AG04450 (cell line): ENCODE measurements at places on chromosomes 1 and 21.

- no peak for DNase-seq
Observed at GRCh38 chr1:235841938-235842545, 24.7 kb downstream of the LYST start.

GRCh38 chr1:236925386-236925785, 78.9 kb downstream of the MT1HL1 start:
- no peak for DNase-seq

DNA sequence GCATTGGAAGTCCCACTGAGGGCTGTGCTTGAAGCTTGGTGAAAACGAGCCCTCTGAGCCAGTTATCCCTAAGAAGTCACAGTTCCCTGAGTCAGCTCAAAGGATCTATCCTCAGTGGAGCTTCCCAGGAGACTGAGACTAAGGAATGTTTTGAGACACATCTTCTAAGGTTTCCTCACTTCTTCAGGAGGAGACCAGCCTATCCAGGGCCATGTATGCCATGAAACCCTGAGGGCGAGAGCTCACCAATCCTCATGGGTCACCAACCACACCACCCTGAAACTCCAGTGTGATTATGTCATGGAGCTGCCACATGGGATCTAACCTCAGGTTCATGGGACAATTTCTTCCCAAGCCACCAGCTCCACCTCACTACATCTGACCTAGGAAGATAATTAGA, 7.6 kb upstream of the TIE1 start:
- DNase-seq: no peak

DNA sequence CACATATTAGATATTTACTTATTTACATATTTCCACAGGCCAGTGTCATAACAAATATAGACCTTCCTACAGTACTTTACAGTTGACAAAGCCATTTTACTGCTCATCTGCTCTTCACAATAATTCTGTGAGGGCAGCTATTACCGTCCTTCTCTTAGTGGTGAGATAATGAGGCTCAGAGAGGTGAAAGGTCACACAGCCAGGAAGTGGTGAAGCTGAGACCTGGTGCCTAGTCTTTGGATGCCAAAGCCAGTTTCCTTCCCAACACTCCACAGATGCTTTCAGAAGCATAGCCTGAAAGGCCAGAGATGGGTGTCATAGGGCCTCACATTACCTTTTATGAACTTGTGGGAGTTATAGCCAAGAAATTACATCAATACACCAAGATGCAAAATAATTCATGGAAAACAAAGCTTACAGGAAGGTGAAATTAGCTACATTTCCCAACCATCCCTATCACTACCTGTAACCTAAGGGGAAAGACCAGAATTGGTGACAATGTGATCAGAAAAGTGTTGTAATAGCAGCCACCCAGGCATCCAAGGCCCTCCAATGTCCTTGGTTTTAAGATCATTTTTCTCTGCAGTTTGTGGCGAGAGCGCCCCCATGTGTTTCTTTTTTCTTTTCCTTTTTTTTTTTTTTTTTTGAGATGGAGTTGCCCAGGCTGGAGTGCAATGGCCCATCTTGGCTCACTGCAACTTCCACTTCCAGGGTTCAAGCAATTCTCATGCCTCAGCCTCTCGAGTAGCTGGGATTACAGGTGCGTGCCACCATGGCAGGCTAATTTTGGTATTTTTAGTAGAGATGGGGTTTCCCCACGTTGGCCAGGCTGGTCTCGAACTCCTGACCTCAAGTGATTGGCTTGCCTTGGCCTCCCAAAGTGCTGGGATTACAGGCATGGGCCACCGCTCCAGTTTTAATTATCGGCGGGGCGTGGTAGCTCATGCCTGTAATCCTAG, 26.5 kb upstream of the RPL11 start:
- no peak for DNase-seq

GRCh38 chr1:55214212-55214933, 791 bp downstream of the USP24 start:
- DNase-seq: no peak

GRCh38 chr1:198281911-198282310, 125.1 kb downstream of the NEK7 start:
- DNase-seq: no peak

- no peak for DNase-seq
Observed at GRCh38 chr1:209661071-209661470, 8.8 kb upstream of the LAMB3 start.

- DNase-seq: no peak
Observed at GRCh38 chr1:30366911-30367310, 356.5 kb downstream of the MATN1 start.

DNA sequence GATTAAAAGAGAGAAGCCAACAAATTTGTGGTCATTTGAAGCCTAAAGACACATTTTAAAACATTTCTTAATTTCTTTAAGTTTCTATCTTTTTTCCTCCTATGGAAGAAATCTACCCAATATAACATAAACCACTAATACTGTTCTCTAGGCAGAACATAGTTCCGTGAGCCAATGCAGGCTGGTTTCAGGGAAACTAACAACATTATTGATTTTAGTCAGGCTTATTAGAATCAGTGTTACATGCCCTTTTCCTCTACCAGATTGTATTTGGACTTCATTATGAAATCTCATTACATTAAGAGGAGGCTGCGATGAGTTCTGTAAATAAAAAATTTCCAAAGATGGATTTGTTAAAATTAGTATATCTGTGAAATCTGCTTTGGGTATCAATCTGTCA, 249.9 kb downstream of the PTBP2 start:
- no peak for DNase-seq
